ENCODE measurements at places on chromosomes 5 and 9.

DNA sequence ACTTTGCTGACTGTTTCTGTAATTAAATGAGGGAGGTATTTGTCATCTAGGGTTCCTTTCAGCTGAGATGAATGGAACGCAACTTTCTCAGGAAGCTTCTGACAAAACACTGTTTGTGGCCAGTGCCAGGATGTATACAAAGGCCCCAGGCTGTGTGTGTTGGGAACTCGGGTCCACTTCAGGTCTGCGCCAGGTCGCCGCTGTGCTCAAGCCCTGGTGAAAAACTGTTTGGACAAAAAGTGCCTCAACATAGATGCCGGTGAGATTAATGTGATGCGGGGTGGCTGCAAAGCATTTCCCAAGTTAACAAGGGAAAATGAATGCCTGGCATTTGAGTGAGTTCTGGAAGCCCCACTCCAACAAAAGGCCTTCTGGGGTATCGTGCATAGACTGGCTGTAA lies 156.4 kb downstream of the GABBR2 start:
- no peak for DNase-seq

DNA sequence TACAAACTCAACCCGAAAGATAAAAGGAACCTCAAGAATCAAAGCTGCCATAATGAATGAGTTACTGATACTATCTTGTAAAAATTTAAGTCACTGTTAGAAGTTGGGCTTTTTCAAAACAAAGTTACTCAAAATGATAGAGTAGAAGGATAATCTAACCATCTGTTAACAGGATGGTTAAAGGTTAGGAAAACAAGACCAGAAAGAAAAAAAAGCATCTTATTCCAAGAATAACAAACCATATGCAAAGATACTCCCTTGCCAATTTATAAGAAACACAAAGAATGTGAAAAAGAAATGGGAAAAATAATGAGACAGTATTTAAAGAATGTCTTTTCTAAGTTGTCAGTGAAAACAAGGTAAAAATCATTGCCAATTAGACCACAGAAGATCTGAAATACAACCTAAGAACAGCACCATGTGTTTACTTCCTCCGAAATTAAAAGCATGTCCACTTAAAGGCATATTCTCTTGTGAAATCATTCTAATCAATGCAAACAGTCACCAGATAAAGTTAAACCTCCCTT lies 51.2 kb downstream of the STRBP start:
- DNase-seq: no peak

- no peak for DNase-seq
These were observed 139.5 kb downstream of the FSTL4 start for GRCh38 chr5:133472829-133473228.

DNA sequence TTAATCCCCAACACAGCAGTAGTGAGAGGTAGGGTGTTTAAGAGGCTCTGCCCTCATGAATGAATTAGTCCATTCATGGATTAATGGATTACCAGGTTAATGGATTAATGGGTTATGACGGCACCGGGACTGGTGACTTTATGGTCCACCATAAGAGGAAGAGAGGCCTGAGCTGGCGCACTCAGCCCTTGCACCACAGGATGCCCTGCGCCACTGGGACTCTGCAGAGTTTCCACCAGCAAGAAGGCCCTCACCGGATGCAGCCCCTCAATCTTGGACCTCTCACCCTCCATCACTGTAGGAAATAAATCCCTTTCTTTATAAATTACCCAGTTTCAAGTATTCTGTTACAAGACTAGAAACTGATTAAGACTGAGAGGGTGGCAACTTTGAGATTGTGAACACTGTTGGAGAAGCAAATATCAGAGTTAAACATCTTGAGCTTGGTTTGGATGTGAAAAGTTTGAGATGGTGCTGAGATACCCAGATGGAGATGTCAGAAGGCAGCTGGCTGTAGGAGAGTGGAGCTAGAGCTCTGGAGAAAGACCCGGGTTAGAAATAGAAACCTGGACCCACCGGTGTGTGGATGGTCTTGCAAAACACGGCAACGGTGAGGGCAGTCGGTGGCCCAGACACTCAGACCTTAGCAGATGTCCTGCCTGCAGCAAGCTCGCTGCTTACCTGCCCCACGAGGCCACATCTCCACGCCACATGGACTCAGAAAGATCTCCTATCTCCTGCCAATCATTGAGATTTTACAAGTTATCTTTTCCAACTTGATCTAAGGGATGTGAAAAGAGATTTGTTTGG lies 98.8 kb downstream of the HSD17B3 start:
- no peak for DNase-seq

Data from DMS153 (cell line).